ENCODE measurements at places on chromosomes 7 and 10. TPM values are rescaled to one million over a fixed set of nuclear protein-coding genes. Genes with fewer than 3 reads are reported as not detected.

- DNase-seq = no peak
These were observed 167.0 kb downstream of the SGMS1 start for GRCh38 chr10:50456719-50457118.

Gene HTR5A
- not detected for total RNA-seq

Gene BTBD16
- 0.26 TPM for total RNA-seq

Gene TACR2
- total RNA-seq = under 0.01 TPM

Gene FZD8
- total RNA-seq = 5.2 TPM

DNA sequence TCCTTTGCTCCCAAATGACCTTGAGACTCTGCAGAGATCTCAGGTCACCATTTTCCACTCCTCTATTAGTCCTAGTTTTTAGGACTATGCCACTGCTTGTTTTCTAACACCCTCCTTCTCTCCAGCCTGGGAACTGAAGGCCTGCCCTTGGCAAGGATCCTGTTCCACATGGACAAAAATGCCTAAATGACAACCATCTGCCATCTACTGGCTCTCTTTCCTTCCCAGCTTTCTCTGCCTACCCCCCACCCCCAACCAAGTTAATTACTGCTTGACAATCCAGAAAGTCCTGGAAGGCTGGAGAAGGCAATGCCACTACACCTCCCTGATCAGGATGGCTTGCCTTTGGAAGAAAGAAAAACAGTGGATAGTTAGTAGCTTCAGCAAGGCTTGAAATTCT, 44.8 kb upstream of the SP8 start:
- DNase-seq = no peak

Gene HKDC1
- 3.9 TPM for total RNA-seq

GRCh38 chr10:71039551-71039950, 151.2 kb upstream of the PCBD1 start:
- no peak for DNase-seq

DNA sequence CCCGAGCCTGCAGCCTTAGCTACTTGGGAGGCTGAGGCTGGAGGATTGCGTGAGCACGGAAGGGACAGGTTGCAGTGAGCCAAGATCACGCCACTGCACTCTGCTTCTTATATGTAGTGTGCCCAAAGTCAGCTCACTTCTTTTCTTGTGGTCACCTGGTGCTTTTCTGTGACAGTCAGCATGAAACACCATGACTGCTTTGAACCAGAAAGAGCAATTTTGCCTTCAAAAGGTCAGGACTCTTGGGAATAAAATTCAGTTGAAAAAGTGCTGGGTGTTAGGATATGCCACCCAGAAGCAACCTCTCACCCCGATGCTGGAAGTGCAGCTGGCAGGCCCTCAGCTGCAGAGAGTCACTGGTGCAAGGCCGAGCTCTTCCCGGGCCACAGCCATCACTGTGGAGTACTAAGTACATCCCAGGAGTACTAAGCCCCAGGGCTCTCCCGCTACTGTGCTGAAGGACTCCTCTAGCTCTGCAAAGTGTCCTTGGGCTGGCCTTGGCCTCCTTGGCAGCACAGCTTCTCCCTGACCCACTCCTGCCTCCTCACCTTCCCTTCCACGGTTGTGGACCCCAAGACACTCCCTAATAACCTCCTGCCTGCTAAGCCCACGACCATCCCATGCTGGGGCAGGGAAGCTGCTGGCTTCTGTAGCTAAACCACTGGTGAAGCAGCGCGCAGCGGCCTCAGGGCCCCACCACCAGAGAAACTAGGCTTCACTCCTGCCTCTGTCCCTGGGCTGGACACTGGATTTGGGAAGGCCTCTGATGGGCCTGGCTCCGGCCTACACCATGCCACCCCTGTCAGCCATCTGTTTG, 17.6 kb upstream of the GDI2 start:
- no peak for DNase-seq

Gene MCM7
- 46.1 TPM for total RNA-seq

Gene CDHR1
- 0.90 TPM for total RNA-seq

Measured in bronchial epithelial cell (primary cell).